ENCODE measurements at places on chromosomes 13 and 19. TPM values are rescaled to one million over a fixed set of nuclear protein-coding genes. Genes with fewer than 3 reads are reported as not detected.

- DNase-seq: peak; percentile 55
Observed at GRCh38 chr19:53906211-53907192, 2.6 kb upstream of the CACNG7 start.

GRCh38 chr13:58266271-58266670, 634.7 kb downstream of the PCDH17 start:
- DNase-seq: no peak

GRCh38 chr13:76921516-76921915, 26.8 kb upstream of the ACOD1 start:
- no peak for DNase-seq

DNA sequence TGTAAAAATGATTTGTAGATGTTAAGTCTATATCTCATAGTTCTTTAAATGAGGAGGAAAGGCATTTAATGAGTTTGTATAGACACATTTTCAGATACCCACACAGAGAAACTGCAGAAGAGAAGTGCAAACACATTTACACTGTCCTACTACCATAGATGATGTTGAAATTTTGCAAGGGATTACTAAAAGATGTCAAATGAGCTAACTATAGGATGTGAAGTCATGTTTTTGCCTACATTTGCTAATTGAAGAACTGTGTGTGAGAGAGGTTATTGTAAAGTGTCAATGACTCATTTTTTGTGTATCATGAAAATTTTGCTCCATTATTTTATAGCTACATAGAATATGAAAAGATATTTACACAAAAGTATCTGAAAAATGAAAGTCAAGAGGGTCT, 178.9 kb downstream of the ITGBL1 start:
- DNase-seq: no peak

DNA sequence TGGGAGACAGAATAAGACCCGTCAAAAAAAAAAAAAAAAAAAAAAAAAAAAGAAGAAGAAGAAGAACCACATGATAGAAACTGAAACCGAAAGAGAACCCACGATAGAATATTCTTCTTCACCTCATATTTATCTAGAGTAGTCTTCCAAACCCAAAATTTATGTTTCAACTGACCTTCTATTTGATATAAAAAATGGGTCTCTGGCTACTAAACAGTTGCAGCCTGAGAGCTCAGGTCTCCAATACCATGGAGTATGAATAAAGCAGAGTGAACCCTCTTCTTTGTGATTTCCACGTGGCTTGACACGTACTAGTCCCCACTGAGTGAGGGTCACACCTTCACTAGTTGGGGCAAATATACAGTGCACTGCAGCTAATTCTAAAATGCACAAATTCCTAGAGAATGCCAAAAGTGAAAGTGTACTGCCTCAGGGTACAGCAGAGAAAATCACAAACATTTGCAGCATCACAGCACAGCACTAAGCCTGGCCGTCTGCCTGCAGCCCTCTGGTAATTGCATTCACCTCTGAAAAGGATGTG, 30.8 kb upstream of the RFC3 start:
- DNase-seq: peak; percentile 24

GRCh38 chr19:13055213-13056051, 47.2 kb downstream of the LYL1 start:
- no peak for DNase-seq

DNA sequence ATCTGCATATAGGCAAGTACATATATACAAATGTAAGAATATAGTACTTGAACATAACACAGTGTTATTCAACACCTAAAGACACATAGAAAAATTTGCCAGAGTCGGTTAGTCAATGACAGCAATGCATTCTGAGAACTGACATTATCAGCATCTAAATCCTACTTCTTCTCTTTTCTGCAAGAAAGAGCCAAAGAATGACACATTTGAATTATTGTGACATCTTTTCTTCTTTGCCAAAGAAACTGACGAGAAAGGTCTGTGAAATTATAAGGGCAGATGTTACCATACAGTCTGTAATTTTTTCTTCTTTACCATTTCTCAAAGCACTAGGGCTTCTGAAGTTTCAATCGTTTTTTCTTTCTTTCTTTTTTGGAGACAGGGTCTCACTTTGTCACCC, 350.9 kb upstream of the NBEA start:
- no peak for DNase-seq

GRCh38 chr13:110518571-110518970, 43.0 kb downstream of the RAB20 start:
- DNase-seq: no peak

Gene NXNL1
- polyA plus RNA-seq: not detected

DNA sequence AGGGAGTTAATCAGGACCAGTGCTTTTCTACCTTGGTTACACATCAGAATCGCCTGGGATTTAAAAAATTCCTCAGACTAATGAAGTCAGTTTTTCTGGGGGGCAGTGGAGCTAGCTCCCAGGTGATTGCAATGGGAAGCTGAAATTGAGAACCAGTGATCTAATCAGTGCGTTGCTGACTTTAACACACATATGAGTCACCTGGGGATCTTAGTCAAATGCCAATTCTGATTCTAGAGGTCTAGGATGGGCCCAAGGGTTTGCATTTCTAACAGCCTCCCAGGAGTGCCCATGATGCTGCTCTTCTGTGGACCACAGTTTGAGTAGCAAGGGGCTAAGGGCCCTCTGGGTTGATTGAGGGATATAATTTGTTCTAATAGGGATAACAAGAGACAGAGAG, 54.5 kb downstream of the KL start:
- no peak for DNase-seq

DNA sequence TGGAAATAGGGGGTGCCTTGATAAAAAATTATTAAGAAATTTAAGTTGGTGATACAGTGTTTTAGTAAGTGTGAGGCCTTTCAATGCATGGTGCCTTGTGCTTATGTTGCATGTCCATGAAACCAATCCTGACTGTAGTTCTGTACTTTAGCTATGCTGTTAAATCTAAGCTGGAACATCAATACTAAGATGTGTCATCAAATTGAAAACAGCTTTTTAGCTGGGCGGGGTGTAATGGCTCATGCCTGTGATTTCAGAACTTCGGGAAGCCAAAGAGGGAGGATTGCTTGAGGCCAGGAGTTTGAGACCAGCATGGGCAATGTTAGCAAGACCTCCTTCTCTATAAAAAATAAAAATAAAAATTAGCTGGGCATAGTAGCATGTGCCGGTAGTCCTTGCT, 930.3 kb upstream of the PCDH9 start:
- no peak for DNase-seq

Gene AKT1S1
- polyA plus RNA-seq: 4.7 TPM

Gene KLK2
- not detected for polyA plus RNA-seq

- DNase-seq: no peak
Observed at GRCh38 chr19:13015361-13016223, 20.3 kb downstream of the NFIX start.

GRCh38 chr19:50204811-50205675, 1.6 kb downstream of the MYH14 start:
- no peak for DNase-seq

Gene ZNF506
- polyA plus RNA-seq: 17.1 TPM

Gene ZNF415
- 3.1 TPM for polyA plus RNA-seq

- DNase-seq: no peak
Observed at GRCh38 chr19:50178859-50179537, 15.9 kb upstream of the IZUMO2 start.

- DNase-seq: no peak
Observed at GRCh38 chr19:18941628-18942354, 774 bp upstream of the HOMER3 start.

DNA sequence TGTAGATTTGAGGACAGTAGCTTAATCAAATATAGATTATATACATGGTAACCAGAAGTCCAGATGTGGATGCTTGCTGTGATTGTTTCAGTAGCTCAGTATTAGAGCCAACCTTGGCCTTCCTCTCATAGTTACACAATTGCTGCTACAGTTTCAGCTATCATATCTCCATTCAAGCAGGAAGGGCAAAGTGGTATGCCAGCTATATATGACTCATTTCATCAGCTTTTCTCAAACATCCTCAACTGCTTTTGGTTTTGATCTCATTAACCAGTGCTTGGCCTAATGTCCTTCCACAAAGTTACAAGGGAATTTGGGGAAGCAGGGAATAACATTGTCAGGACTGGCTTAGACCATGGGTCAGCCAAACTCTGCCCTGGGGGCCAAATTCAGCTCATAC, 73.0 kb upstream of the MAB21L1 start:
- no peak for DNase-seq

DNA sequence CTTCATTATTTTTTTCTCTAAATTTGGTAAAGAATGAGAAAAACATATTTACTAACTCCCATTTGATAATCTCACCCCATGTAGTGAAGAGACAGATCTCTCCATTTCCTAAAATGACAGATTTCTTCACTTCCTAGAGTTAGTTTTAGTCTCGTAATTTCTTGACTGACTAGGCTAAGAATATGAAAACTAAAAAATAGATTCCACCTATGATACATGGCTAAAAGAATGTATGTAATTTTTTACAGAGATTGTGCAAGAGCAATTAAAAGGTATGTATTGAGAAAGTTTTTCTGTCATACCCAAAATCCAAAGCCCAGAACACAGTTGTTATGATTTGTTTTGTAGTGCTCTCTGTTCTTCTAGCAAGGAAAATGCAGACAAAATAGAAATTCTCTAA, 9.5 kb downstream of the NALCN start:
- DNase-seq: no peak

GRCh38 chr19:12784871-12785430, 6.3 kb upstream of the JUNB start:
- peak; percentile 87 for DNase-seq

GRCh38 chr13:49221590-49221965, 1.4 kb downstream of the MLNR start:
- no peak for DNase-seq

Gene MATK
- polyA plus RNA-seq: 418 TPM

GRCh38 chr19:35316560-35316959, 12.4 kb upstream of the CD22 start:
- no peak for DNase-seq

Gene GAPDHS
- not detected for polyA plus RNA-seq

Gene IGFL2
- polyA plus RNA-seq: not detected

DNA sequence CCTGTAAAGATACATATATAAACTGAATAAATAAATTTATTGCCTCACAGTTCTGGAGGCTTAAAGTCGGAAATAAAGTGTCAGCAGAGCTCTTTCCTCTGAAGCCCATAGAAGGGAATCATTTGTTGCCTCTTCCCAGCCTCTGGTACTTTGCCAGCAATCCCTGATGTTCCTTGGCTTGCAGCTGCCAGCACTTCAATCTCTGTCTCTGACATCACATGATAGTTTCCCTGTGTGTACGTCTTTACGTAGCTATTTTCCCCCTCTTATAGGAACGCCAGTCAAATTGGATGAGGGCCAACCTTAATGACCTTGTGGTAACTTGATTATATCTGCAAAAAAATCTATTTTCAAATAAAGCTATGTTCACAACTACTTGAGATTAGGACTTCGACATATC, 250.9 kb downstream of the LIG4 start:
- no peak for DNase-seq

DNA sequence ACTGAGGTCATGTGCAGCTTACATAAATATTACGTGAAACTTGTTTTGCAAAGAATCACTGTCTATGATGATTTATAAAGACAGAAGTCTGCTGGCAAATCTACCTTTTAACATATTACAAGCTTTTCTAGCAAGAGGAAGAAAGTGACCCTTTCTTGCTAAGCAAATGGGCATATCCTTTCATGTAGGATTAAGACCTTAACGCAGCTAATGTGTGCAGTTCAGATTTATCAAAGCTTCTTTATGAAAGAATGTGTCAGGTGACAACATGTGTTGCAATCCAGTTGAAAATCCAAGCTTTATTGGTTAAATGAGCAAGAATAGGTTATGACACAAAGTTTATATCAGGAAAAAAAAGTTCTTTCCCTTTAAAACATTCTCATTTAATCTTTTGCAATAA, 115.6 kb upstream of the NBEA start:
- no peak for DNase-seq

DNA sequence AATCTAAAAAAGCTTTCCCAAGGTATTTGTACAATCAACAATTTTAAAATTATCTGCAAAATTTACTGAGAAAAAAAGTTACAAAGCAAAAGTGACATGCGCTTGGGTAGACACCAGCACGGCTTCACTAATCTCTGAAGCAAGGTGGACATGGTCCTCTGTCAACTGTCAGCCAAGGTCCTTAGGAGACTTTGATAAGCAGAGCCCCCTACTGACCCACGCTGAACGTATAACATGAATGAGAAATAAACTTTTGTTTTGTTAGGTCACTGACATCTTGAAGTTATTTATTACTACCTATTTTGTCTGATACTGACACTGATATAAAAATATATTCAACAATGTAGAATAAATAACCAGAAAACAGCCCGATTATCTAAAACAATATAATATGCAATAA, 100.7 kb upstream of the OBI1 start:
- no peak for DNase-seq

- DNase-seq: no peak
Observed at GRCh38 chr13:78364711-78365110, 238.6 kb downstream of the POU4F1 start.
